ENCODE measurements at places on chromosomes 3 and 15.

DNA sequence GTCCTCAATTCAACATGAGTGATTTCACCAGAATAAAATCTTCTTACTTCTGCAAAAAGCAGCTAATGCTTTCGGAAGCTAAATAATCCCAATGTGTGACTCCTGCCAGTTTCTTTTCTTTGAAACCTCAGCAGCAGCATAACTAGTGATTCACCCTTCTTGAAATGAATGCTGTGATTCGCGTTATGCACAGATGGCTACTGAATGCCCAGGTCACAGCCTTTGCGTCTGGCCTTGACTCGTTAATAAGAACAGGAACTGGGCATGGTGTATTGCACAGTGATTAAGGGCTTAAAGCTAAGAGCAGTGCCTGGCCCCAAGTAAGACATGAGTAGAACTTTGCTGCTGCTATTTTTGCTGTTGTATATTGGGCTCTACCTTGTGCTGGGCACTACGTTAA lies 19.0 kb downstream of the CGNL1 start:
- no peak for DNase-seq

- DNase-seq = peak; percentile 32
Measured at GRCh38 chr15:60423537-60423936, 25.8 kb upstream of the ANXA2 start.

DNA sequence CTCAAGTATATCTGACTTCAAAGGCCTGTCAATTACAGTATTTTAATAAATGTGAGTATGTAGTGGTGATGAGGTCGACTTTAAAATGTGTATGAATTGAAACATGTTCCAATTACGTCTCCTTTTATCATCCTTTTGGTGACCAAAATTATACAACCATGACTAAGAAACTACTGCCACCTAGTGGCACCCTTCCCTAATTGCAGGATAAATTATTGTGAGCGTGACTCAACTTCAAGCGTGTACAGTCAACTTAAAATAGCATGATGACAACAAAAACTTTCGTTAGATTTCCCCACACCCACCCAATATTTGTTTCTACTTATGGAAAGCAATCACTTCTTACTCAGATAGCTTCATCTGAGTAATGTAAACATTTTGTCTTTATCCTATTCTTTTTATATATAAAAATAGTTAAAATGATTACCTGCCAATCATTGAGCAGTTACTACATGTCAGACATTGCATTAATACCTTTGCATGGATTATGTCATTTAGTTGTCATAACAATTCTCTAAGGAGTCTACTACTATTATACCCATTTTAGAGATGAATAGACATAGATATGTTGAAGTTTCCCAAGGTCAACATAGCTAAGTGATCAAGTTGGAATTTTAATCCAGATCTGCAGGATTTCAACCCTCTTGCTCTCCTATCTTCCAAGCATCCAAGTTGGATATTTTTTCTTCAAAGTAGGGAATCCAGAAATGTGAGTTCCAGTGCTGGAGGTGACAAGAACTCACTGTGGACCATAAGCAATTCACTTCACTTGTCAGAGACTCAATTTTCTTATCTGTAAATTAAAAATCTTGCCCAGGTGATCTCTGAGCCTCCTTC lies 106.0 kb downstream of the MEX3B start:
- no peak for DNase-seq

DNA sequence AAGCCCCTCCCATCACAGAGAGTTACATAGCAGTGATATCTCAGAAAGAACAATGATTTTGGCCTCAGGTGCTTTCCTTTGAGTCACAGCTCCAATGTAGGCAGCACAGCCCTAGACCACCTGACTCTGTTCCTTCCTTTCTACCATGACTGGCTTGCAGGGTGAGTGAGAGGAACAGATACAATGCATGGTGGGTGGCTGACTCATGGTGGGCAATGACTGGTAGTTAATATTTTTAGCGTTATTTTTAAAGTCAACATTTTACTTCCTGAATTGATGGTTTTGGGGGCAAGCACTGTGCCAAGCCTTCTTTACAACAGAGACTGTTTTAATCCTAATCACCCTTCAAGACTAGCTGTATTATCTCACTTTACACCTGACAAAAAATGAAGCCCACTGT lies 32.8 kb upstream of the ST3GAL6 start:
- no peak for DNase-seq

DNA sequence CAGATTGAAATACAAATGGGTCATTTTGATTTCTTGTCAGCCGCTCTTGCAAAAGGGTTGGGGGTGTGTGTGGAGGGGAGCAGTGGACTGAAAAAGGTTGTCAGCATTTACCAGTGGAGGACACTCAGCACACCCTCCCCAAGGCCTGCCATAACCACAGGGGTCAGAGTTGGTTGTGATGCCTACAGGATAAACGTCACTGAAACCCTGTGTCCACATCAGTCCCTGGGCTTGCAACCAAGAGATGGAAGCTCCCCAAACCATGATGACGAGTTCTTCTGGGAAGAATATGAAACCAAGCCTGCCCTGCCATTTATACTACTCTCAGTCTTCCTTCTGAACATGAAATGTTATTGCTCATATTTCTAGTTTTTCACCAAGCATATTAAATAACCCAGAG lies 54.0 kb upstream of the UMPS start:
- no peak for DNase-seq

- no peak for DNase-seq
Measured at GRCh38 chr3:149395107-149396089, 17.9 kb upstream of the TM4SF1 start.

Measured in right kidney (tissue), 9 donors.